ENCODE measurements at places on chromosomes 3 and 15.

DNA sequence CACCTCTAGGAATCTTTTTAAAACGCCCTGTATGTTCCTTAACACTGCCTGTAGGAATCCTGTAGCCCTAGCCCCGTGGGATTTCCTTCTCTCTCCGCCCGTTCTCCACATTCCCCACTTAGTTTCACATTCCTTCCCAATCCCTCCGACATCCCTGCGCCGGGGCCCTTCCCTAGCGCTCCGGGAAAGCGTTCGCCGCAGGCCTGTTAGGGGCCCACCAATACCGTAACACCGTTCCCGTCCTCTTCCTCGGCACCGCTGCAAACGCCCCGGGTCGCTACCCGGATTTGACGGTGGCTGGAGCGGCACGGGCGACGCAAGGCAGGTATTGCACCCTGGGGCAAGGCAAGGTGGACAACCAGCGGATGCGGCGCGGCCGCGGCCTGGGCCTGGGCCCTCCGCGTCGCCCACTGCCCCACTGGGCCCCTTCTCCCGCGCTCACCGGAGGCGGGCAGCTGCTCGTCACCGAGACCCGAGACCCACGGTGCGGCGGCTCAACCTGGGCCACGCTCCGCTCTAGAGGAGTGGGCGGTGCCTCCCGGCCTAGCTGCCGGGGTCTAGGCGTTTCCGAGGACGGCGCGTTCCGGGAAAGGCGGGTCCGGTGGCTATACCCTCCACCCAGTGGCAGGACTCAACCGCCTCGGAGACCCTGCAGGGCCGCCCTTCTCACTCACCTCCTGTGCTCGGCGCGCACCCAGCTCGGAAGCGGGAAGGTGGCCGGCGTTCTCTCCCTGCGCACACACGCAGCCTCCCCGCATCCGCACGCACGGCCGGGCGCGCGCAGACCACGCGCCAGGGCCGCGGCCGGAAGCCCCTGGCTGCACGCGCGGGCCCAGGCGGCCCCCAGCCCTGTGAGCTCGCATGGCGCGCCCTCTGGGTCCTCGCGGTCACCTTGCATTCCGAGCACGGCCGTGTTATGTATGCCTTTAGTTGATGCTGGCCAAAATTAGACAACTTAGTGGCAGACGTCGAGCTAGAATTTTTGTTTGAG is at the start of gene B3GALNT1:
Gene B3GALNT1 (minus strand): TSS at position 789 of the 991 bp plus-strand sequence. CDS start 18,595 bp downstream, outside the sequence.
- no peak for DNase-seq

GRCh38 chr15:91973481-91973880 is 120.0 kb downstream of the SLCO3A1 start:
- DNase-seq, result no peak

GRCh38 chr15:77568973-77569728 is 63.6 kb downstream of the LINGO1 start:
- no peak for DNase-seq

DNA sequence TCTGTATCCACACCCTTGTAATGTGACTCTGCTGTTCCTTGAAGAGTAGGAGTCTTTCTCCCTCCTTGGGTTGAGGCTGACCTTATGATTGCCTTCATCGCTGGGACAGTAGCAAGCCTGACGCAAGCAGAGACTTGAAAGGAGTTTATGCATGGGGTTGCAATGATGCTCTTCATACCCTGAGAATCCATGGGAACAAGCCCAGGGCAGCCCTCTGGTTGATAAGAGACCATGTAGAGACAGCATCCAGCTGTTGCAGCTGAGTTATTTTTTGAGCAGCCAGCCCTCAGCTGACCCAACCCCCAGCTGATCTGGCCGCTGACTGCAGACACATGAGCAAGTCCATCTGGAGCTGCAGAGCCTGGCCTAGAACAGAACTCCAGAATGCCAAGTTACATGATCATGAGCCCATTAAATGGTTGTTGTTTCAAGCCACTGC is 60.6 kb upstream of the ARNT2 start:
- no peak for DNase-seq

- no peak for DNase-seq
These were observed 643.8 kb downstream of the SQOR start for GRCh38 chr15:46278486-46279090.

- no peak for DNase-seq
These were observed 7.2 kb downstream of the CLPX start for GRCh38 chr15:65177901-65178300.
